ENCODE measurements at places on chromosomes 1 and 21. TPM values are rescaled to one million over a fixed set of nuclear protein-coding genes. Genes with fewer than 3 reads are reported as not detected.

DNA sequence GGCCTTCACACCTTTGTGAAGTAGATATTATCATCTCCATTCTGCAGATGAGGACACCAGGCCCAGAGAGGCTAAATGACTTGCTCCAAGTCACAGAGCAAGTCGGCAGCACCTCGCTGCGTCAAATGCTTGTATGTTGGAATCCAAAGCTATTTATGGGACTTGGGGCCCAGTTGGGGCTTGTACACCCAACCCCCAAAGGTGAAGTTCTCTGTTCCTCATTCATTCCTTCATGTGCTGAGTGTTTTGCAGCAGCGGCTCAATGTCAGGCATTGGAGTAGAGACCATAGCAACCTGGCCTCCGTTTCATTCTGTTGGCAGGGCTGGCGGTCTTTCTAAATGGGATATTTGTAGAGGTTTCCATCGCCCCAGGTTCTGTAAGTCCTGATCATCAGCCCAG lies 113.4 kb upstream of the SLC25A33 start:
- no peak for DNase-seq

The HSD3B1 gene
- not detected for total RNA-seq

GRCh38 chr1:162235241-162235800 lies 141.3 kb downstream of the SPATA46 start:
- peak; percentile 45 for DNase-seq

The HES3 gene
- not detected for total RNA-seq

The ST3GAL3 gene
- total RNA-seq: 16.3 TPM

DNA sequence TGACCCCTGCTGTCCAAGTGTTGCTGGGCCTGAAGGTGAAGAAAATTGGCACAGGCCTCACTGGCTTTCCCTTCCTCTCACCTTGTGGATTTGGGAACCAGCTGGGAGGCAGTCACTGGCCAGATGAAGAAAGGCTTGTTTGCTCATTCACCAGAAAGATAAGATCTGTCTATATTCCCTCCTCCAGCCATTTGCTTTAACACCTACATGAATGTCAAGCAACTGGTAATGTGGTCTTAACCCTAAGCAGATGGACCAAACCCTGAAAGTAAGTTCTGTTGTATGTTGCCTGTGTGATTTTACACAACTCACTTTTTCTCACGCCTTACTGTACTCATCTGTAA lies 10.3 kb upstream of the SRRM1 start:
- no peak for DNase-seq

The ACOT11 gene
- total RNA-seq: 0.77 TPM

GRCh38 chr1:231028682-231029081 lies 11.4 kb downstream of the FAM89A start:
- no peak for DNase-seq

The RNU1-4 gene
- under 0.01 TPM for total RNA-seq

GRCh38 chr1:209493559-209493958 lies 90.0 kb upstream of the CAMK1G start:
- DNase-seq: no peak

- no peak for DNase-seq
Observed at GRCh38 chr1:206962272-206962671, 8.0 kb downstream of the FCAMR start.

DNA sequence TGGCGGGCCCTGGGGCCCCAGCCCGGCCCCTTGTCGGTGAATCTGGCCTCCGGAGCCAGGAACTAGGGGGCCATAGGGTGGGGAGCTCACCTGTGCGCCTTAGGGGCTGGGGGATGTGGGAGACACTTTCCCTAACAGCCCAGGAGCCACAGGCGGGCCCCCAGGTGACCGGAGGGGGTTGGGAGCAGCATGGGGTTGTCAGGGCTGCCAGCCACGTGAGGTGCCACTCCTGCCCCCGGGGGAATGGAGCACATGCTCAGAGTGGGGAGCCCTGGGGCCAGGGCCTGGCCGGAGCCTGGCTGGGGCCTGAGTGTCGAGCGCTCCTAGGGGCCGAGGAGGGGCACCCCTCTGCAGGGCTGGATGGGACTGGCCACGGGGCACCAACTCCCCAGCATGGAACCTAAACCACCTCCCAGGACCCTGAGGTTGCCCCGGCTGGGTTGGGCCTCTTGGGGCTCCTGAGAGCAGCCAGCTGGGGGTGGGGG lies 19.9 kb downstream of the PRXL2B start:
- DNase-seq: no peak

The NLRP3 gene
- total RNA-seq: not detected

GRCh38 chr1:238589843-238590435 lies 699.2 kb upstream of the ZP4 start:
- peak; percentile 61 for DNase-seq

DNA sequence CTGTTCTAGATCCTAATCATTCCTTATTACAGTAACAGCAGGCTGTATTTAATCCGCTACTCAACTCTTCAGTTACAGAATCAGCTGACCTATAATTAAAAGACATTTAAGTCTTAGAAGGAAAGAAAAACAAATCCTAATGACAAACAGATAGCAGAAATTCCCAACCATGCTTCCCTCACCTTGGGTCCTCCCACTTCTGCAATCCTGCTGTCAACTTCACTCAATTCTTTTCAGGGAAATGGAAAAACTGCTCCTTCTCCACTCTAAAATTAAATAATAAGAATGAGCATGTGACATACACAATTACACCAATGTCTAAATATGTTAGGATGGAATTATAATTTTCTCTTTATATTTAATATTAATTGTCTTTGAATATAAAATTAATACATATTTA lies 182.6 kb upstream of the LYPLAL1 start:
- no peak for DNase-seq

- DNase-seq: peak; percentile 71
Observed at GRCh38 chr1:1351511-1352427, 2.6 kb upstream of the DVL1 start.

DNA sequence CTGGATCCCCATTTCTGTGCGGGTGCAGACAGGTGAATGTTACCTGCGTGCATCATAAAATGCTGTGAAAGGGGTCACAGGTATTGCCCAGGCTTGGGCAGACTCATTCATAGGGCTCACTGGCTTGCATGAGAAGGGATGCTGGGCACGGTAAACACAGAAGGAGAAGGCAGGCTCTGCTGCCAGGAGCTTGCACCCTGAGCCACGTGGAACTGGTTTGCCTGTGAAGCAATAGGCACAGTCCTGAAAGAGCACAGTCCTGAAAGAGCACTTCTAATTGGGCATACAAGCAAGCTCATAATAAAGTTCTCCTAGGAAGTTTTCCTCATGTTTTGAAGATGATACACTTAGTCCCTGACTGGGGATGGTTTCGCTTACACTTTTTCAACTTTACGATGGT lies 40.9 kb downstream of the GALNT2 start:
- DNase-seq: no peak

All from fibroblast of lung (primary cell).